ENCODE measurements at places on chromosomes 3 and 15. TPM values are rescaled to one million over a fixed set of nuclear protein-coding genes. Genes with fewer than 3 reads are reported as not detected.

Gene RARB
- total RNA-seq = 0.14 TPM

- H3K27ac ChIP-seq = no peak overlapping the region
- no peaks in the 10 kb centered on the region for H3K36me3 ChIP-seq
- H3K4me3 ChIP-seq = no peak overlapping the region
- peaks cover 10% of the 10 kb centered on the region for H3K4me1 ChIP-seq
Measured at GRCh38 chr3:13704174-13704573, 155.2 kb downstream of the FBLN2 start.

GRCh38 chr3:135440746-135441145, 524.8 kb upstream of the PPP2R3A start:
- H3K4me1 ChIP-seq = peaks cover 5% of the 10 kb centered on the region
- H3K36me3 ChIP-seq = no peaks in the 10 kb centered on the region
- H3K27ac ChIP-seq = no peak overlapping the region

GRCh38 chr15:50247819-50248655, 17.5 kb downstream of the HDC start:
- no peaks in the 10 kb centered on the region for H3K4me1 ChIP-seq
- H3K27me3 ChIP-seq = no peaks in the 10 kb centered on the region
- no peak overlapping the region for H3K27ac ChIP-seq
- H3K36me3 ChIP-seq = no peaks in the 10 kb centered on the region

DNA sequence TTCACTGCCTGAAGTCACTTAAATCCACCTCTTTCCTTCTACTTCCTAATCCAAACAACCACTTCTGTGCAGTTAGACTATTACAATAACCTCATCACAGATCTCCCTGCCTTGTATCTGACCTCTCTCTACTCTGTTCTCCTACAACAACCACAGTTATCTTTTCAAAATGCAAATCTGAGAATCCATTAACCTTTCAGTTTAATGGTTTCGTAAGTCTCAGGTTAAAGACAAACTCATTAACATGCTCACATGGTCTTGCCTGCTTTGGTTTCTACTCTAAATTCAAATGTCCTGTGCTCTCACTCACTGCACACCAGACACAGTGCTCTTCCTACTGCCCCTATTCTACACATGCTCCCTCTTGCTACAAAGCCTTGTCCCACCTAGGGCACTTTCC, 406.5 kb upstream of the THBS1 start:
- DNase-seq = no peak
- no peak overlapping the region for H3K27ac ChIP-seq
- no peak overlapping the region for H3K4me3 ChIP-seq
- H3K36me3 ChIP-seq = no peaks in the 10 kb centered on the region

DNA sequence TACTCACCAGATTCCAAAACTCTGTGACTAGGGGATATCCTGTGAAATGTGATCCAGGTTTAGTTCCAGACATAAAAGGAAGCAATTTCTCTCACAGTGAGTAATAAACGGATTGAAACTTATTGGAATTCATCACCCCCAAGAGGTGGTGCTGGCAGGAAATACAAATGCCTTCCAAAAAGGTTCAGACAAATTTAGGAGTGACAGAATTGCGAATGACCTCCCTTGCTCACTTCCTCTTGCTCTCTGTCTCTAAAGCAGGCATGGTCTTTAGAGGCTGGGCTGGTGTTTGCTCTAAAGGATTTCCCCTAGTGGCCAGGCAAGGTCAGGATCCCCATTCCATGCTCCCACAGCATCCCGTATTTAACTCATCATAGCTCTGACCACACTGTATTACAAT, 449.4 kb upstream of the PPP2R3A start:
- H3K36me3 ChIP-seq = no peaks in the 10 kb centered on the region
- H3K27me3 ChIP-seq = no peaks in the 10 kb centered on the region

DNA sequence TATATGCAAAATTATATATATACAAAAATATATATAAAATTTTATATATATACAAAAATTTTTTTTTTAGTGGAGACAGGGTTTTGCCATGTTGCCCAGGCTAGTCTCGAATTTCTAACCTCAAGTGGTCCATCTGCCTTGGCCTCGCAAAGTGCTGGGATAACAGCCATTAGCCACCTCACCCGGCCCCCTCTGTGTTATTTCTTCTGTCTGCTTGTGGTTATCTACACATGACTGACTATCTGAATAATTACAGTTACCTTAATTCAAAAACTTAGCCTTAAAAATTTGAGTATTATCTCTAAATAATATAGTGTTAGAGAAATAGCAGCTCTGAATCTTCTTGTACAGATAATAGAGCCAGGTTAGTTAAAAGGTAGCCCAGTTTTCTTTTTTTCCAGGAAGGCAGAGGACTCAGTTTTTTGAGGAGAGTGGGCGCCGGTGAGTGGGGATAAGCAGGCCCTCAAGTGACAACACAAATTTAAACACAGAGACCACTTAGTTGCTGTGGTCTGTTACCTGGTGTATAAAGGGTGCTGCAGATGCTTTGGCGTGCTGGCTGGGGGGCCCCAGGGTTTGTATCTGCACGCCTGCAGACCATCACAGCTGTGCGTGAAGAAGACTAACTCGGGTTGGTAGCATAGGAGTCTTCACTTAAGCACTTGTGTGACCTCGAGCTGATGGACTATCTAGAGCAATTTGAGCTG, 83.7 kb downstream of the TRAK1 start:
- H3K27ac ChIP-seq = no peak overlapping the region
- H3K36me3 ChIP-seq = no peaks in the 10 kb centered on the region
- H3K4me3 ChIP-seq = no peak overlapping the region
- peaks cover 6% of the 10 kb centered on the region for H3K4me1 ChIP-seq
- no peak for DNase-seq

GRCh38 chr3:32733631-32734229, 48.7 kb downstream of the CNOT10 start:
- H3K27me3 ChIP-seq = no peaks in the 10 kb centered on the region
- peak overlapping the region; percentile 62 for H3K27ac ChIP-seq
- peaks cover 15% of the 10 kb centered on the region for H3K4me1 ChIP-seq
- no peak overlapping the region for H3K4me3 ChIP-seq
- H3K36me3 ChIP-seq = no peaks in the 10 kb centered on the region
- DNase-seq = peak; percentile 35

- no peaks in the 10 kb centered on the region for H3K27me3 ChIP-seq
- no peak overlapping the region for H3K27ac ChIP-seq
- H3K36me3 ChIP-seq = no peaks in the 10 kb centered on the region
- H3K4me3 ChIP-seq = no peak overlapping the region
- H3K4me1 ChIP-seq = peaks cover 47% of the 10 kb centered on the region
Measured at GRCh38 chr3:24160424-24161095, 215.5 kb downstream of the NR1D2 start.
